ENCODE measurements at places on chromosomes 7 and 10.
A peak's percentile ranks its signal among the peaks of the same experiment; 100 is the strongest.

DNA sequence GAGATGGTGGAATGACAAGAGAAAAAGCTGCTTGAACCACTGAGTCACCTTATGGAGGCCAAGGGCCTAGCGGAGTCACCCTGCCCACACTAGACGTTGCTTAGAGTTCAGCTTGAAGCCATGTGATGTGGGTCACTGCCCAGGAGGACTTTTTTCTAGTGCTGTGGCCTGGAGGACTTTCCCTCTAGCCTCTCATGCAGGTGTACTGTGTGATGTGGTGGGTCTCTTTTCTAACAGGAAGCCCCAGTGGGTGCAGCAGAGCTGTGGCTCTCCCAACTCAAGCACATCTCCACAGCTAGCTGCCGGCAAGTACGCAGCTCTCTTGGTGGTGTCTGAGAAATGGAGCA lies 13.6 kb downstream of the POR start:
- DNase-seq, result no peak

DNA sequence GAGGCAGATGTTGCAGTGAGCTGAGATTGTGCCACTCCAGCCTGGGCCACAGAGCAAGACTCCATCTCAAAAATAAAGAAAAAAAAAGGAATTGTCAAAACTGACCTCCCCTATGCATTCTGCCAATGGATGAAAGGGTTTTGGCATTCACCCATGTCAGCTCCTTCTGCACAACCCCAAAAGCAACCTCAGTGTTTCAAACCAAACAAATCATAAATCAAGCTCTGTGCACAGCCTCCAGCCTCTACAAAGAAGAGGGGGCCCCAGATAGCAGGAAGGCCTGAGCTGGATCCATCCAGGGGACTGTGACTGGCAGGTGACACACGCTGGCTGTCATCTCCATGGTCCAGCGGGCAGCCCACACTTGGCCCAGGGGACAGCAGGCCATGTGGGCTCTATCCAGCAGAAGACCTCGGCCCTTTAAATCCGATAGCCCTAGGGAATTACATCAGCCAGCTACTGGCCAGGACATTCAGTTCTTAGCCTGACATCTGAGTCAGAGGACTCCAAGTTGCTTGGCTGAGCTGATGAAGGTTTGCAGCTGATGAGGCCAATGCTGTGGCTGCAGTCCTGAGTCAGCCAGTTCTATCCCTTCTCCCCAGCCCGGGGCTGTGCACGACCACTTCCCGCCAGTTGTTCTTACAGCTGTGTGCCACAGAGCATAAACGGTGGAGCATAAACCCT lies 52.0 kb upstream of the FIGNL1 start:
- peak; percentile 72 for DNase-seq

GRCh38 chr7:139394540-139394939 lies 34.8 kb downstream of the LUC7L2 start:
- no peak for DNase-seq

GRCh38 chr10:49651917-49652316 lies 27.5 kb upstream of the C10orf53 start:
- no peak for DNase-seq

DNA sequence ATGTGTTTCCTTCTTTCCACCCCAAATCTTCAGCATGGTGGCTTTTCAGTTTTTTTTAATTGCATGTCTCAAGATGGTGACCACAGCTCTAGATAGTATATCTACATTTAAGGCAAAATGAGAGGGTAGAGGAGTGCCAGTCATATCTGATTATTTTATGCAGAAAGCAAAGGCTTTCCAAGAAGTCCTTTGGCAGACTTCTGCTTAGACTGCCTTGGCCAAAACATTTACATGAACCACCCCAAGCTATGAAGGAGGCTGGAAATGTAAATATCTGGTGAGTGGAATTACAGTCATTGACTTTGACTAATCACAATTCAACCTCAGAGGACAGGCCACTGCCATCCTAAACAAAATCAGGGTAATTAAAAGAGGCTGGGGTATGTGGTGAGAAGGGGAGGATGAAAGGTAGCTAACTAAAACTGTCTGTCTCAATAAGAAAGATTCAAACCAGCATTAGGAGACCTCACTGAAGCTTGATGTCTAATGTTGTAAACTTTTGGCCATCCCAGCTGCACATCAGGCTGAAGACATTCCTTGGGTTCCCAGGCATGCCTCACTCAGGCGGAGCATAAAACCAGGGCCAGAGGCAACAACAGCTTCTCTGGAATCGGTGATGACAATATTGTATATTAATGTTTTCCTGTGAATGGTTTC lies 53.4 kb downstream of the PPP1R3C start:
- peak; percentile 92 for DNase-seq

DNA sequence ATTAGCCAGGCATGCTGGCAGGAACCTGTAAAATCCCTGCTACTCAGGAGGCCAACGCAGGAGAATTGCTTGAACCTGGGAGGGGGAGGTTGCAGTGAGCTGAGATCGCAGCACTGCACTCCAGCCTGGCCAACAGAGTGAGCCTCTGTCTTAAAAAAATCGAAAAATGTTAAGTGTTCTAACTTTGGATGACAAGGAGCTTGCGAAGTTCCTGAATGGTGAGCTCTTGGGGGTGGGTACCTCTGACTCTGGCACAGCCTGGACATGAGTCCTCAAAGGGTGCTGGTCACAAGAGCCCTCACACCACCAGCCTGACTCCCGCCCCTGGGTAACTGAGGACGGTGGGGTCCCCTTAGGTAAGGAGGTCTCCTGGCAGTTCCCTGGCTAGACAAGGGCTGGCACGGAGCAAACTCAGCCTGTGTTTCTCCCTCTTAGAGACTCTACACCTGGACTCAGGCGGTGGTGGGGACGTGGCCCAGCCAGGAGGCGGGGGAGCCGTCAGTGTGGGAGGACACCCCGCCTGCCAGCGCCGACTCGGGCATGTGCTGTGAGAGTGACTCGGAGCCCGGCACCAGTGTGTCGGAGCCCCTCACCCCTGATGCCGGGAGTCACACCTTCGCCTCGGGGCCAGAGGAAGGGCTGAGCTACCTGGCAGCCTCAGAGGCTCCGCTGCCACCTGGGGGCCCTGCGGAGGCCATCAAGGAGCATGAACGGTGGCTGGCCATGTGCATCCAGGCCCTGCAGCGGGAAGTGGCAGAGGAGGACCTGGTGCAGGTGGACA lies 24.1 kb downstream of the AMZ1 start:
- DNase-seq, result no peak

- DNase-seq, result peak; percentile 74
These were observed 222.0 kb downstream of the TWIST1 start for GRCh38 chr7:18895456-18895855.

GRCh38 chr7:29808075-29808801 lies 1.9 kb downstream of the WIPF3 start:
- DNase-seq, result peak; percentile 21

DNA sequence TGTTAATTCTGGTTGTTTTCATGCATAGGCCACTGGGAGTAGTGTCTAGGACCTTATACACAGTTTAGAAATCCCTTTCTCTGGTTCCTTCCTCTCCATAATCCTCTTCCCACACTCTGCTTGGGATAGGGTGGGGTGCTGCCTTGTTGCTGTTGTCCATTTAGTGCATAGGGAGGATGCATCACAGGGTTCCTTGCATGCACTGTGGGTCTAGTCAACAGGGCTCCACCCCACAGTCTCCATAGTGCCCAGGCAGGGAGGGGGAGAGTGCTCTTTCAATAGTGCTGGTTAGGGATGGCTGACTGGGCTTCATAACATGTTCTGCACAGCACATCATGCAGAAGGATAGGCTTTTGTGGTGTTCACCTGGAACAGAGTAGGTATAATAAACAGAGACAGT lies 81.1 kb downstream of the ARHGAP12 start:
- DNase-seq, result no peak

DNA sequence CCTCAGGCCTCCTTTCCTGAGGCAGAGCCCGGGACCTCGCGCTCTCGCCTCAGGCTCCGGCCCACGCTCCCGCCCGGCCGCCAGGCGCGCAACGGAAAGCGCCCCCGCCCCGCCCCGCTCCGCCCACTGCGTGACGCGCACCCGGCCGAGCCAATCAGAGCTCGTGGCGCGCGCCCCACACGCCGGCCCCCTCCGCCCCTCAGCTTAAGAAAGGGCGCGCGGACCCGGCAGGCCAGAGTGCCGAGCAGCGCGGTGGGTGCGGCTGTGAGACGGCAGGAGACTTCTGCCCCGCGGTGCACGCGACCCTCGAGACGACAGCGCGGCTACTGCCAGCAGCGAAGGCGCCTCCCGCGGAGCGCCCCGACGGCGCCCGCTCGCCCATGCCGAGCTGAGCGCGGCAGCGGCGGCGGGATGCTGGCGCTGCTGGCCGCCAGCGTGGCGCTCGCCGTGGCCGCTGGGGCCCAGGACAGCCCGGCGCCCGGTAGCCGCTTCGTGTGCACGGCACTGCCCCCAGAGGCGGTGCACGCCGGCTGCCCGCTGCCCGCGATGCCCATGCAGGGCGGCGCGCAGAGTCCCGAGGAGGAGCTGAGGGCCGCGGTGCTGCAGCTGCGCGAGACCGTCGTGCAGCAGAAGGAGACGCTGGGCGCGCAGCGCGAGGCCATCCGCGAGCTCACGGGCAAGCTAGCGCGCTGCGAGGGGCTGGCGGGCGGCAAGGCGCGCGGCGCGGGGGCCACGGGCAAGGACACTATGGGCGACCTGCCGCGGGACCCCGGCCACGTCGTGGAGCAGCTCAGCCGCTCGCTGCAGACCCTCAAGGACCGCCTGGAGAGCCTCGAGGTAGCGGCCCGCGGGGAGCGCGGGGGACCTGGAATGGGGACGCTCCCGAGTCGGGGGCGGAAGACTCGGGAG lies at the start of gene NPTX2:
Gene NPTX2, plus strand, starts transcription at position 235 of the 909 bp plus-strand sequence. Its CDS starts 177 bp downstream, at position 412.
- DNase-seq, result peak; percentile 32

- DNase-seq, result peak; percentile 97
These were observed 106.9 kb downstream of the COL28A1 start for GRCh38 chr7:7428806-7429205.

GRCh38 chr10:94219829-94220228 lies 142.9 kb downstream of the NOC3L start:
- DNase-seq, result peak; percentile 26

DNA sequence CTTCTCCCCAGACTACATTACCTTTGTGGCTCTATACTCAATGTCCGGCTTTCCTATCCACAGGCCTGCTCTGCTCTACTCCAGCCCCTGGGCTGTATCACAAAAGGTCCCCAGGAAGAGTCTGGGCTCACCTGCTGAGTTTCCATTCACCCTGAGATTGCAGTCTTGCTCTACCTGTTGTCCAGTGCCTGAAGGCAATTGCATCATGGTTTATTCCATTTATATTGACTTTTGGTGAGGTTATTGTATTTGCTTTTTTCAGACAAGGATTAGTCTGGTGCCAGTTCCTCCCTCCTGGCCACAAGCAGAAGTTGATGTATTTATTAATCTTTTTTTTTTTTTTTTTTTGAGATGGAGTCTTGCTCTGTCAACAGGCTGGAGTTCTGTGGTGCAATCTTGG lies 273.1 kb downstream of the XPNPEP1 start:
- no peak for DNase-seq

- DNase-seq, result no peak
These were observed 55.1 kb downstream of the FAM53B start for GRCh38 chr10:124688889-124689670.

DNA sequence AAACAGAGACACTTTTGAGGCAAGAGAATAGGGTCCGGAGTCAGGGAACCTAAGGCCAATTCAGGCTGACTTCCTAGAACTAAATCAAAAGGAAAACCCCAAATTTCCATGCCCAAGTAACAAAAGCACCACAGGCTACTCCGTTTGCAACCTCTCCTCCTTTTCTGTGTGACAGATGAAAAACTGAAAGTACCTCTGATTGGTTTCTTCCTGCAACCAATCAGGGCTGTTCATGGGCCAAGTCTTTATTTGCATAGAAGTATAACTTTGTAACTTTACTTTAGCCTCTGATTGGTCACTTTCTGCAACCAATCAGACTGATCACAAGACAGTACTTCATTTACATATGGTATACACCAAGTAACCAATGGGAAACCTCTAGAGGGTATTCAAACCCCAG lies 239.9 kb upstream of the KCND2 start:
- no peak for DNase-seq

DNA sequence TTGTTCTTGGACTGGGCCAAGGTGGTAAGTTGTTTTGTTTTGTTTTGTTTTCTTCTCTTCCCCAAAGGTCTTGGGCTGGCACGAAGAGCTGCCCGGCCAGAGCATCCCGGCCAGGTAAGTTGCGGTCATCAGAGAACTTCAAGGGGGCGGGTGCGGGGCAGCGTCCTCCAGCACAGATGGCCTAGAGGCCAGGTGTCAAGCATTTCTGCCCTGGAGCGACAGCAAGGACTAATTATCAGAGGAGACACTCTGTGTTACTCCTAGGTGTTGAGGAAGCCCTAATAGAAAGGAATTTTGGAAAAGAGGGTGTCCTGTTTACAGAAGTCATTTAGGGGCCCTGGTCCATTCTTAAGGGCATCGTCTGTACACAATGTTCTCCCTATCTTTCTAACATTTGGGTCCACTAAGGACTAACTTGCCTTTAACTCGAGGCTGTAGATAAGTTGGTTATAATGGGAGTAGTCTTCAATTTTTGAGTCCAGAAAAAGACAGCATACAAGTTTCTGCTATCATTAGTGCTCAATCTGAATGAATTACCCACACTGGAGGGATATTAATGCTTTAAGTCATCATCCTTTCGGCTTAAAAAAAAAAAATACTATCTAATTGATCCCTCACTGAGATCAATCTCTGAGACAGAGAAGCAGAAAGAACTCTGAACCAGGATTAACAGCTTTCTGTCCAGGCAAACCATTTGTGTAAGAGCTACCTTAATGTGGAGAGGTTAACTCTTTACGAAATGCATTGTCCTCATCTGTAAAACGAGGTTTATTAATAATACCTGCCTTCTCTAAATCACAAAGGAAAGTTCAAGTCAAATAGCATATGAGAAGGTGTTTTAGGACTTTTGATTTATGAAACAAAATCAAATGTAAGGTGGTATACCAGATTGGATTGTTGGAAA lies 1.5 kb downstream of the ITGB8 start:
- no peak for DNase-seq

GRCh38 chr10:119896937-119897770 lies 4.6 kb downstream of the SEC23IP start:
- DNase-seq, result no peak

DNA sequence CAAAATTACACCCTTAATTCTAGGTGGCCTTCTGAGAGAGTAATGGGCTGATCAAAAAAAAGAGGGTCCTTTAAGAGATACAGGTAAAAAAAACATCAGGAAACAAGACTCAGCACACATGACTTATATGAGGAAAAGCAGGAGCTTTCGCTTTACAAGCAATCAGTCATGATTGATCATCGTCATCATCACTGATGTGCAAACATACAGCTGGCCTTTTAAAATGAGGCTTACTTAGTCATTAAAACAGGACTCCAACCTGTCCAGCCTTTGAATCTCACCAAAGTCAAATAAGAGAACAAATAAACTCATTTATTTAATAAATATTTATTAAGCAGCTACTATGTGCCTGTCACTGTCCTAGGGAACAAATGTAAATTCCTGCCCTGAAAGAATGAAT lies 255.3 kb downstream of the SKAP2 start:
- no peak for DNase-seq

GRCh38 chr10:131098416-131098952 lies 213.0 kb downstream of the TCERG1L start:
- no peak for DNase-seq

DNA sequence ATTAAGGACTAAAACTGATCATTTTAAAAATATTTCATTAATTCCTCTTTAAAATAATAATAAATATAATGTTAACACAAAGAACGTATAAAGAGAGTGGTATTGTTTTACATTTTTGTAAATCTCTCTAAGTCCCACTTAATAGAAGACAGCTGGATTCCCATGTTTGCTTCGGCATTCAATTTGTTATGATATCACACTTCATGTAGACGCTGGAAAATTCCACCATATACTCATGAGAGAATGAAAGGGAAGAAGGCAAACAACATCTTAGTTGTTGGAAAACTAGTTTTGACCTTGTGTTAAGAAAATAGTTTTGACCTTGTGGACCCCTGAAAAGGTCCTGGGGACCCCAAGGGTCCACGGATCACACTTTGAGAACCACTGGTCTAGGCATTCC lies 85.3 kb upstream of the MGMT start:
- no peak for DNase-seq
